ENCODE measurements at places on chromosomes 13 and 19. TPM values are rescaled to one million over a fixed set of nuclear protein-coding genes. Genes with fewer than 3 reads are reported as not detected.

- no peak for DNase-seq
Observed at GRCh38 chr19:16088351-16089009, 12.2 kb downstream of the TPM4 start.

- no peak for DNase-seq
Observed at GRCh38 chr13:27495551-27495950, 45.2 kb upstream of the MTIF3 start.

DNA sequence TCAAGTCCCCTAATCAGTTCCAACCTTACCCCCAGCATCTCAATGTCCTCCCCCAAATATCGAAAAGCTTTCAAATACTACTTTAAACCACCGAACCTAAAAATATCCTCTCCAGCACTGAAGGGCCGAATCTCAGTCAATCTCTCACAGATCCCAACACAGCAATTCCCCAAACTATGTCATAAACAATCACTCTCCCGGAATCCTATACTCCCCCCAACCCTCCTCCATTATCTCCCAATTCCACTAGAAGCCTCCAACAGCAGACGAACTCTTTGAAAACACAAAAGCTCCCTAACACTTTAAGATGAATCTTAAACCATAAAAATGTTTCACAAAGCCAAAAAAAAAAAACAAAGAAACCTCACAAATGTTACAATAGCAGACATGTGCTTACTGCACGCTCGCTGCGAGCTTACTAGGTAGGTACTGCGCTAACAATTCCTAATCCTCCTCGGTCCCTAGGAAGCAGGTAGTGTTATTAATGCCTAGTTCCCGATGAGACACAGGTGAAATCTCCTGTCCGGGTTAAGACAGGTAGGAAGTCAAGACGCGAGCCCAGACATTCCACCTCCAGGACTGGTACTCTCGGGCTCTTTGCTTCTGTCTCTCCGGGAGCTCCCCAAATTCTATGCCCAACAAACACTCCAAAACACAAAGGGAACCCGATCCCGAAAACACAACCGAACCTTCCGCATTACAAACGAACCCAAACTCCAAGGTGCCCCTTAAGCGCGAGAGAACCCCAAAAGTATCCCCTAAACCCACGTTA lies 14.2 kb downstream of the FBXO46 start:
- no peak for DNase-seq

- DNase-seq: no peak
Observed at GRCh38 chr13:99977334-99977911, 4.2 kb upstream of the ZIC2 start.

GRCh38 chr19:3608750-3609322 lies 2.2 kb upstream of the TBXA2R start:
- DNase-seq: peak; percentile 44

GRCh38 chr13:42991898-42992763 lies at the start of gene EPSTI1:
EPSTI1 (minus strand) TSS chr13:42992241; CDS start chr13:42992165, 76 bp downstream.
- DNase-seq: peak; percentile 39

DNA sequence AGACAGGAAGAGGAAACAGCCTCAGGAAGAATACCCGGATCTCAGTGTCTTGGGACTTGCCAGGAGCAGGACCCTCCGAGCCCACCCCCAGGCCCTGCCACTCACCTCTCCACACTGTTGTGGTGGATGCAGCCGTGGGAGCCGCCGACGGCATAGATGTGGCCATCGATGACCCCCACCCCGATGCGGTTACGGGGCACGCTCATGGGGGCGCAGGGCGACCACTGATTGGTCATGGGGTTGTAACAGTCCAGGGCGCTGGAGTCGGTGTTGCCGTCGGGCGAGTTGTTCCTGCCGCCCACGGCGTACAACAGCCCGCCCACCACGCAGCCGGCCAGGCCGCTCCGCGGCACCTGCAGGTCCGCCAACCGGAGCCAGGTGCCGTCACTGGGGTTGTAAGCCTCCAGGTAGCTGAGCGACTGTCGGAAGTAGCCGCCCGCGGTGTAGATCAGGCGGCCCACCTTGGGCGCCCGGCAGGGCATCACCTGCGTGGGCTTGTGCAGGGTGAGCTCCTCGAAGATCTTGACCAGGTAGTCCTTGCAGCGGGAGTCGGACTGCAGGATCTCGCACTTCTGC lies 11.6 kb downstream of the KEAP1 start:
- DNase-seq: no peak

- no peak for DNase-seq
Observed at GRCh38 chr13:23432626-23433025, 876 bp downstream of the SACS start.

DNA sequence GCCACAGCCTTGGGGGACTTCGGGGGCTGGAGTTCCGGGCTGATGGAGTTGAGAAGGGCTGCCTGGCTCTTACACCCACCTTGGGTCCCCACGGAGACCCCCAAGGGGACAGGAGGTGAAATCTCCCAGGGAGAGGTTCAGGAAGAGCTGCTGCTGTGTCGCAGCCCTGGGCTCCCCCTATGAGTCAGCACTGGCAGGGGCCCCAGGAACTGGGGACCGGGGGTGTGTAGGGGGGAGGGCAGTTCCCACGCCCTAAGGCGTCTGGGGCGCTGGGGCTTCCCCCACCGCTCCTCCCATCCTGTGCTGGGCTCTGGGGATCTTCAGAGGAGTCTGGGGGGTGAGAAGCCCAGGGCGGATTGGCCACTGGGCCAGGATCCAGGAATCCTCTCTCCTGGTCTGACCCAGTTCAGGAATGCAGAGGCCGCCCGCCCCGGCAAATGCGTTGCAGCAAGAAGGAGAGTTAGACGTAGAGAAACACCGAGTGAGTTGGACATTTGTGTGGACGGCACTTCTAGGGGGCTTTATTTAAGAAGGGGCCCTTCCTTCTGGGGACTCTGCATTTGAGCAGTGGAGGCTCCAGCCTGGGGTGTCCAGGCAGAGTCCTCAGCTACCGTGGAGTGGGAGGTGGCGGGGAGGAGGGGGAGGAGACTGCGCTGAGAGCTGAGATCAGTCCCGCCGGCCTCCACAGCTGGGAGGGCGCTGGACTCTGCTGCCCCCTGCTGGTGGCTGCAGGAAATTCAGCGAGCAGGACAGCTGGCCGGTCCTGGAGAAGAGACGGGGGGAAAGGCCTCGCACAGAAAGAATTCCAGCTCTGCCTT lies 15.0 kb upstream of the NANOS3 start:
- DNase-seq: peak; percentile 94

- DNase-seq: no peak
Observed at GRCh38 chr13:73338389-73338788, 279.6 kb downstream of the KLF5 start.

DNA sequence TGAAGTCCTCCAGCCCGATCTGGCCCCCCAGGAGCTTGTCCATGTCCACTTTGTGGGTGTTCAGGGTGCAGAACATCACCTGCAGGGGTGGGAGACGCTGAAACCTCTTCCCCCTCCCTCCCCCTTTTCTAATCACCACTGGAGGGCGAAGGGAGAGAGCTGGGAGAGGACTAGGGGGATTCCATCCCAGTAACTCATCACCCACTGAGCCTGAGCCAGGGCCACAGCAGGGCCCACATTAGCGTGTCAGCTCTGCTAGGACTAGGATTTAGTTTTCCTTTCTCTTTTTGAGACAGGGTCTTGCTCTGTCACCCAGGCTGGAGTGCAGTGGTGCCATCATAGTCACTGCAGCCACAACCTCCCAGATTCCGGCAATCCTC lies 5.5 kb upstream of the PTGER1 start:
- no peak for DNase-seq

DNA sequence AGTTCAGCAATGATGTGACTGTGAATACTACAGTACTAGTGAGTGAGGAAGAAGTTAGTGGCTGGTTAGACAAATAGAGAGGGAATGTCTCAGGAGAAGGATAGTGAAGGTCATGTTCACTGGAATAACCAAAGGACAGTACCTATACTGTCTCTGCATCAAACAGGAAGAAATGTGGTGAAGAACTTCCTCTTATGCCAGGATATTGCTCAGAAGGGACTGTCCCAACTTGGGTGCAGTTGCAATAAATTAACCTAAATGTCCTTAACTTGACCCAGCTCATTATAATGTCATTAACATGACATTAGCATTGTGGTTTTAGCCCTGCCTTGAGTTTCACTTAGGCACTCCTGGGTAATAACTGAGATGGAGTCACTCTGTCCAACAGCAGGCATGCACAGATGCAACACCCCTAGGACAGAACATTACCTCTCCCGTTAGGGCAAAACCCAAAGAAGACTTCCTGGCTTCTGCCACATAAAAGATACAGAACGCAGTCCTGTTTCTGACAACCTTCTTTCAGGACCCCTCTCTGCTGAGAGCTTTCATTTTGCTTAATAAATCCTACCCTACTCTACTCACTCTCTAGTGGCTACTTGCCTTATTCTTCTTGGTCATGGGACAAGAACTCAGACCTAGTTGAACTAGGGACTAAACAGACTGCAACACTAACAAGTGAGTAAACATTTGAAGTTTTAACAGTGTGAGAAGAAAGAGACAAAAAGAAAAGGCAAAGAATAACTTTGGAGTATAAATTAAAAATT lies 1591.6 kb upstream of the MIR17HG start:
- no peak for DNase-seq

DNA sequence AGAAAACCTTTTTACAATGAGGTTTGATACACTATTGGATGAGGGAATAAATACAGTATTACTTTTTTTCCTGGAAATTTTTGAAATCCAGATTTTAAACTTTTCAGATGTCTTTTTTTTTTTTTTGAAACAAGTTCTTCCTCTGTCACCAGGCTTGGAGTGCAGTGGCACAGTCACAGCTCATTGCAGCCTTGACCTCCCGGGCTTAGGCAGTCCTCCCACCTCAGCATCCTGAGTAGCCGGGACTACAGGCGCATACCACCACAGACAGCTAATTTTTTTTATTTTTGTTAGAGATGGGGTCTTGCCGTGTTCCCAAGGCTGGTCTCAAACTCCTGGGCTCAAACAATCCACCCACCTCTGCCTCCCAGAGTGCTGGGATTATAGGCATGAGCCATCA lies 96.8 kb downstream of the RNF17 start:
- DNase-seq: no peak

- DNase-seq: peak; percentile 96
Observed at GRCh38 chr13:39148513-39148961, 110.3 kb downstream of the NHLRC3 start.

GRCh38 chr19:18029617-18030338 lies 21.8 kb downstream of the ARRDC2 start:
- peak; percentile 62 for DNase-seq

GRCh38 chr19:39397360-39398296 lies 6.5 kb downstream of the MED29 start:
- peak; percentile 91 for DNase-seq

DNA sequence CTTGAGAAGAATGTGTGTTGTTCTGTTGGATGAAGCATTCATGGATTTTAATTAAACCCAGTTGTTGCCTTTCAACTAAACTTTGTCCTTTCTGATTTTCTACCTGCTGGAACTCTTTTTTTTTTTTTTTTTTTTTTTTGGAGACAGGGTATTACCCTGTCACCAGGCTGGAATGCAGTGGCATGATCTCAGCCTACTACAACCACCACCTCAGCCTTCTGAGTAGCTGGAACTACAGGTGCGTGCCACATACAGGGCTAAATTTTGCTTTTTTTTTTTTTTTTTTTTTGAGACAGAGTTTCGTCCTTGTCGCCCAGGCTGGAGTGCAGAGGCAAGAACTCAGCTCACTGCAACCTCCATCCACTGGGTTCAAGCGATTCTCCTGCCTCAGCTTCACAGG lies 6.9 kb downstream of the ZNF791 start:
- no peak for DNase-seq

GRCh38 chr19:28871099-28871725 lies 341.7 kb downstream of the UQCRFS1 start:
- DNase-seq: no peak

GRCh38 chr19:48634424-48635262 lies 2.5 kb downstream of the DBP start:
- DNase-seq: peak; percentile 99

- no peak for DNase-seq
Observed at GRCh38 chr19:17320435-17320834, 11.1 kb downstream of the DDA1 start.

GRCh38 chr13:71515744-71516038 lies 351.3 kb downstream of the DACH1 start:
- no peak for DNase-seq

DNA sequence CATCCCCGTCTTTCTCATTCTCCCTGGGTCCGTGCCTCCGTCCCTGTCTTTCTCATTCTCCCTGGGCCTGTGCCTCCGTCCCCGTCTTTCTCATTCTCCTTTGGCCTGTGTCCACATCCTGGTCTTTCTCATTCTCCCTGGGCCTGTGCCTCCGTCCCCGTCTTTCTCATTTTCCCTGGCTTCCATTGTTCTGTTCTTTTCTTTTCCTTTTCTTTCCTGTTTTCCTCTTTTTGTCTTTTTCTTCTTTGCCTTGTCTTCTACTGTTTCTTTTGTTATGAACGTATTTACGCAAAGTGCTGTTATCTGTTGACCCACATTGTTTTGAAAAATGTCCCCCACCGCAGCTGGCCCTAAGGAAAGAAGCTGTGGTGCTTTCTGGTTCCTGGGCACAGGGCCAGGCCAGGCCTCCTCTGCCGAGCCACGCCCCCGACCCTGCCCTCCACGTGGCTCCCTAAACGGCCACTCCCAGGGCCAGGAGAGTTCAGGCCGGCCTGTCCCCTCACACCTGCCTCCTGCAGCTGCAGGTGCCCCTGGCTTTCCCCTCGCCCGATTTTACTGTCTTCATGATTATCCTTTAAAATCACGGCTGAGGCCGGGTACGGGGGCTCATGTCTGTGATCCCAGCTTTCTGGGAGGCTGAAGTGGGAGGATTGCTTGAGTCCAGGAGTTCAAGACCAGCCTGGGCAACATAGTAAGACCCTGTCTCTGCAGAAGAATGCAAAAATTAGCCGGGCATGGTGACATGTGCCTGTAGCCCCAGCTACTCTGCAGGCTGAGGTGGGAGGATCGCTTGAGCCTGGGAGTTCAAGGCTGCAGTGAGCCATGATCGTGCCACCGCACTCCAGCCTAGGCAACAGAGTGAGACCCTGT lies 14.0 kb upstream of the TMPRSS9 start:
- DNase-seq: no peak

The MRPL57 gene
- 53.3 TPM for total RNA-seq

The MEF2B gene
- total RNA-seq: 2.9 TPM

The ERCC5 gene
- 36.2 TPM for total RNA-seq

The ZNF43 gene
- total RNA-seq: 29.4 TPM

The KLHL1 gene
- not detected for total RNA-seq

The NCR1 gene
- total RNA-seq: not detected

The ZNF865 gene
- total RNA-seq: 16.1 TPM

The CAMSAP3 gene
- total RNA-seq: 1.2 TPM

The SERTAD1 gene
- total RNA-seq: 9.6 TPM

The SULT2A1 gene
- total RNA-seq: not detected

The SYNGR4 gene
- not detected for total RNA-seq

The ZNF726 gene
- total RNA-seq: 0.80 TPM
